ENCODE measurements at places on chromosomes 7 and 10.
A peak's percentile ranks its signal among the peaks of the same experiment; 100 is the strongest.

DNA sequence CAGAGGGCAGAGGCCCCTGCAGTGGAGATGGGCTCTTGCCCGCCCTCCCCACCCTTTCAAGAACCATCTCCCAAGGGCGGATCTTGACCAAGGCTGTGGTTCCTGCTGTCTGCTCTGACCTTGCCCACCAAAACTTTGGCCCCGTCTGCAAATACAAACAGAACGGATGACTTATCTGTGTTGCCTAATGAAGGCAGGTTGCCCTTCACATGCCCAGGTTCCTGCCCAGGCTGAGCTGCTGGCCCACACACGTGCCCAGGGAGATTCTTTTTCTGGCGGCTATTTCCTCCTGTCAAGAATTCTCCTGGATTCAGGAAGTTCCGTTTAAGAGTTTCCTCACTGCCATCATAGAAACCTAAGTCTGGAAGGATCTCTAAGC is 78.3 kb downstream of the PROSER2 start:
- no peak for ATAC-seq

- peak; percentile 16 for ATAC-seq
These were observed 54.2 kb downstream of the FAM53B start for GRCh38 chr10:124689911-124690498.

- ATAC-seq = no peak
These were observed 41.3 kb downstream of the CNNM2 start for GRCh38 chr10:102959360-102959759.

- ATAC-seq = no peak
These were observed 12.8 kb upstream of the MYL7 start for GRCh38 chr7:44153948-44154335.

DNA sequence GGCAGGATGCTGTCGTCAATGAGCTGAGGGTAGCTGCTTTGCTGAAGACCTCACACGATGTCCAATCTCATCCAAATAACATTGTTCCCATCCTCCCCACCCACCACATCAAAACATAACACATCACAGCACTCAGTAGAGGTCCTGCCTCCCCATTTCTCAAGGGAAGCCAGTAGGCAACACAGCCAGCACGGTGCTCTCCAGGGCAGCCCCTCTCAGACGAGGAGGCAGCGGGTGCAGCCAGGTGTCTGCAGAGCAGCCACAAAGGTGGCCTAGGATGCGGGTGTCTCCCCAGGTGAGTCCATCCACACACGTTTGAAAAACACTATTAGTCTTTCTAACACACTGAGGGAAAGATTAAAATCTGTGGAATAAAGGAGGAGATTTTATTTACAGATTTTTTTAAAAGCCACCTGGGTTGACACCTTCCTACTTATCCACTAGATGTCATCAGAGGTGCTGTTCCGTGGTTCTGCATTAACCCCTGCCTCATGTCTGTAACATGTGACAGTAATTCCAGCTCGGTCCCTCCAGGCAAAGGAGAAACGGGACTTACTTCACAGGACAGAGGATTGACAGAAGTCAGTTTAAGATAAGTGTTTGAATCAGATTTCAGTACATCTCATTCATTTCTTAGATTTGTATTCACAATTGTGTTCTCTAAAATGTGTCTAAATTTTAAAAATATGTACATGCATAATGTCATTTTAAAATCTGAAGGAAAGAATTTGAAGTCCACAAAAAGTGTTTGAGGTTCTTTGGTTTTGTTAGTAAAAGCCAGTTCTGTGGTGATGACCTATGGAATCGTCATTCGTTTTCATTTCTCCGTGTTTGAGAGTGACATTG is 68.0 kb downstream of the LANCL2 start:
- ATAC-seq = peak; percentile 93

DNA sequence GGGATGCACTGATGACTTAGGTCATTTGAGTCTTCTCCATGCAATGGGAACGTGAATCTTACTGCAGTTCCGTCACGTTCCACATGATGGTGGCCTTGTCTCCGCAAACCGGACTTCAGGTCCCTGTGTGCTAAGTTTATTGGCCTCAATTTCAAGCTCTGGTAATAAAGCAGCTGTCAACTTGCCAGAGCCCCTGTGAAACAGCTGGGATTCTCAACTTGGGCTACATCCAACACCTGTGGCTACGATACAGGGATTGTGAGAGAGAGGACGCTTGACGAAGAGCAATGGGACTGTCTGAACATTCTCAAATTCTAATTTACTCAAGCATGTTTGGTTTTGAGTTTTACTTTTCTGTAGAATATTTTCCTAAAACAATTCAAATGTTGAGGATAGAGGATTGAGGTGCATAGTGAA is 174.2 kb downstream of the PTN start:
- ATAC-seq = peak; percentile 39

- ATAC-seq = no peak
These were observed 204.1 kb downstream of the EBF3 start for GRCh38 chr10:129760003-129760315.

DNA sequence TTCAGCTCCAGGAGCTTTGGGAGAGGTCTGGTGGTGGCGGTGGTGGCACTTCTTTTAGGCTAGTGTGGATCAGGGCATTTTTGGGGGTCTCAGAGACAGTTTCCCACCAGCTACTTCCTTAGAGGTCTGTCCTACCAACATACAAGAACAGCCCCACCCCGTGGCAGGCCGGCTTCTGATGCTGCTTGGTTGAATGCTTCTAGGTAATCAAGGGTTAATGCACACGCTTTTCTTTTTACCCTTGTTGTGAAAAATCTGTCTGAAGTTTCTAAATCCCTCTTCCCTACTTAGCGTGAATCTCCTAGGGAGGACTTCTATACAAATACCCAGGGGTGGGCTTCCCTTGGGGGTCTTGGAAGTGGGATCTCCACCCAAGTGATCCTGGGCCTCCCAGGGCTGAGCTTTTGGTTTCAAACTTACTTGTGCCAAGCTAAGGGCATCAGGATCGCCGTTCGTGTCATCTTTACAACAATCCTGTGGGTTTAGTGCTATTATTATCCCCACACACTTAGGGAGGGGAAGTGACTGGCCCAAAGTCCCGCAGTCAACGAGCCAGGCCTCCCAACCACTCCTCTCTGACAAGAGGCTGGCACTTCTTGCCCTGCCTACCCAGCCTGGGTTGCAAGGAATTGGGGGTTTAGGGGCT is 1.7 kb downstream of the SH2B2 start:
- ATAC-seq = no peak

Measured in motor neuron (in vitro differentiated cells).